ENCODE measurements at places on chromosomes 11 and 22. TPM values are rescaled to one million over a fixed set of nuclear protein-coding genes. Genes with fewer than 3 reads are reported as not detected.

The BRSK2 gene
- total RNA-seq: 5.6 TPM

The TOM1 gene
- total RNA-seq: 13.2 TPM

The SUSD2 gene
- total RNA-seq: 49.5 TPM

The P2RX3 gene
- 0.19 TPM for total RNA-seq

The GRM5 gene
- total RNA-seq: not detected

The RIMBP3C gene
- 0.27 TPM for total RNA-seq

The MTMR2 gene
- total RNA-seq: 22.4 TPM

The C11orf42 gene
- total RNA-seq: not detected

The GP1BB gene
- 1.3 TPM for total RNA-seq

The CARD10 gene
- 41.1 TPM for total RNA-seq

The FOLR2 gene
- total RNA-seq: not detected

The HTR3A gene
- total RNA-seq: not detected

The MUC5B gene
- total RNA-seq: 2.4 TPM

The BRMS1 gene
- total RNA-seq: 106 TPM

The MYEOV gene
- total RNA-seq: 92.4 TPM

The H19 gene
- 6.6 TPM for total RNA-seq

The RANBP1 gene
- 284 TPM for total RNA-seq

The MCAM gene
- total RNA-seq: 9.5 TPM

The MPEG1 gene
- total RNA-seq: not detected

The NFAM1 gene
- not detected for total RNA-seq

The CDC42EP2 gene
- total RNA-seq: 13.8 TPM

The MYRF gene
- 14.8 TPM for total RNA-seq

The OR4C3 gene
- total RNA-seq: not detected
